ENCODE measurements at places on chromosomes 2 and 18.

- DNase-seq = no peak
These were observed 193.8 kb upstream of the ARL4C start for GRCh38 chr2:234690569-234691213.

DNA sequence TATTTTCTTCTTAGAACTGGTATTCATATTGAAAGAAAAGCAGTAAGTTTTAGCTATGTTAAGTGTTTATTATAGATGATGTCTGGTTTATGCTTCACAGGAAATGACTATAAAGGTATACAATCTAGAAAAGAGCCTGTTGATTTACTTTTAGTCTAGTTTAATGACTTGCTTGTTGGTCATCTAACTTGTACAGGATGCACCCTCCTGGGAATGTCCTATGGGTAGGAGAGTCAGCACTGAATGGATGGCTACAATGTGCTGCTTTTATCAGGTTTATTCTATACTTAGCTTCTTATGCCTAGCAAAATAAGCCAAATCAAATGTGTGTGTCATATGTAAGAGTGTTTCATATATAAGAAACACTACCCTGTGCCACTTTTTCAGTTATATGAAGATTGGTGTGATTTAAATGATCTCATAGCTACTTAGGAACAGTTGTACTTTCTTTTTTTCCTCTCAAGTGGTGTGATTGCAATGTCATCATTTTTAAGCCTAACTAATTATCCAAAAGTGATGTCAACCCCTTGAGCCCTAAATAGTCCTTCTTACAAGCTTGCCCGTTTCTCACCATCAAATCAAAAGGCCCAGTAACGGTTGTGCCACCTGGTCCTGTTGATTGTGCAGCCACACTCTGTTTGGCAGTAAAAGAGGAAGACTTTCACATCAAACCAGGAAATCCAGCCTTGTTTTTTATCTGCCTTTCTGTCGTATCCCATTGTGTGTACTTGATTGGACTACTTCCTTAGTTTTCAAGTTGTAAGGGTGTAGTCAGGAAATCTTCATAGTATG, 176.0 kb downstream of the DIS3L2 start:
- no peak for DNase-seq

DNA sequence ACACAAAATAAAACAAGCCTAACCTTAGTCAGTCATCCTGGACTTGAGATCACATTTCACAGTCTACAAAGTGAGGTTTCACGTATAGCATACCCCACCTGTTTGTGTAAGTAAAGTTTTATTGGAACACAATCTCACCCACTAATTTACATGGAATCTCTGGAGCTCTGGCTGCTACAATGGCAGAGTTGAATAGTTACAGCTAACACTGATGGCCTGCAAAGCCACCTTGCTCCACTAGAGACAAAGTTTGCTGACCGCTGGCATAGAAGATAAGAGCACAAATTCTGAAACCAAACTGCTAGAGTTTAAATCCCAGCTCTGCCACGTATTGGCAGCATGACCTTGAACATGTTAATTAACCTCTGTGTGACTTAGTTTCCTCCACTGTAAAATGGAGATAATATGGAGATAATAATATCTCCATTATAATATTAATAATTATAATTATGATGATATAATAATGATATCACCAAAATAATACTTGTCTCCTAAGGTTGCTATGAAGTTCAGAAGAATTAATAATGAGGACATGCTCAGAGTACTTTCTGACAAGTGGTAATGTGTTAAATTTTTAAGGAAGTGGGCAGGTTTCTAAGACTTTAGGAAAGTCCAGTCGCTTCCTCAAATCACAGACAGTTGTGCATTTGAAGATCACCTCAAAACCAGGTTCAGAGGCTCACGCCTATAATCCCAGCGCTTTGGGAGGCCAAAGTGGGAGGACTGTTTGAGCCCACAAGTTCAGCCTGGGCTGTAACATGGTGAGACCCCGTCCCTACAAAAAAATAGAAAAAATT, 204.6 kb downstream of the SH3RF3 start:
- no peak for DNase-seq

DNA sequence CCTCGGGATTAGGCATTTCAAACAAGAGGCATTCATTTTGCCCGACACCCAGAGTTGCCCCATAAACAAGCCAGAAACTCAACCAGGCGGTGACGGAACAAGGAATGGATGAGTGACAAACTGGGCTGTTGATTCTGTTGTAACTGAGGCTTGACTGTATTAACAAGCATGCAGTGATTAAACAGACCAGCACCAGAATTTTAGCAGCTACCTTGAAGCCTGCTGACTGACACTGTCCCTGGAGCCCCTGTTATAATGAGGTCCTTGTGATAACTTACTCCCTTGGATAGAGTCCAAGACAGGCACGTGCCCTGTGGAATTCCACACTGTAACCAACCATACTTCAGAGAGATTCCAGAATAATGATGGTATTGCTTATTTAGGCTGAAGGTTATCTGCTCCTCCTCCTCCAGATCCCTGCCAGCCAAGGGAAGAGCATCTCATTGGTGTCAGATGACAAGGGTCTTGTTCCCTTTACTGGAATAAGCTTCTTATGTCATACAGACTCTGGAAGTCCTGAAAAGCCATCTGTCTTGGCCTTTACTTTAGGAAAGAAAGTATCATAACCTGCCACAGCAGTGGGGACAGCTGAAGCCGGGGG, 97.1 kb upstream of the RMDN2 start:
- DNase-seq = no peak

DNA sequence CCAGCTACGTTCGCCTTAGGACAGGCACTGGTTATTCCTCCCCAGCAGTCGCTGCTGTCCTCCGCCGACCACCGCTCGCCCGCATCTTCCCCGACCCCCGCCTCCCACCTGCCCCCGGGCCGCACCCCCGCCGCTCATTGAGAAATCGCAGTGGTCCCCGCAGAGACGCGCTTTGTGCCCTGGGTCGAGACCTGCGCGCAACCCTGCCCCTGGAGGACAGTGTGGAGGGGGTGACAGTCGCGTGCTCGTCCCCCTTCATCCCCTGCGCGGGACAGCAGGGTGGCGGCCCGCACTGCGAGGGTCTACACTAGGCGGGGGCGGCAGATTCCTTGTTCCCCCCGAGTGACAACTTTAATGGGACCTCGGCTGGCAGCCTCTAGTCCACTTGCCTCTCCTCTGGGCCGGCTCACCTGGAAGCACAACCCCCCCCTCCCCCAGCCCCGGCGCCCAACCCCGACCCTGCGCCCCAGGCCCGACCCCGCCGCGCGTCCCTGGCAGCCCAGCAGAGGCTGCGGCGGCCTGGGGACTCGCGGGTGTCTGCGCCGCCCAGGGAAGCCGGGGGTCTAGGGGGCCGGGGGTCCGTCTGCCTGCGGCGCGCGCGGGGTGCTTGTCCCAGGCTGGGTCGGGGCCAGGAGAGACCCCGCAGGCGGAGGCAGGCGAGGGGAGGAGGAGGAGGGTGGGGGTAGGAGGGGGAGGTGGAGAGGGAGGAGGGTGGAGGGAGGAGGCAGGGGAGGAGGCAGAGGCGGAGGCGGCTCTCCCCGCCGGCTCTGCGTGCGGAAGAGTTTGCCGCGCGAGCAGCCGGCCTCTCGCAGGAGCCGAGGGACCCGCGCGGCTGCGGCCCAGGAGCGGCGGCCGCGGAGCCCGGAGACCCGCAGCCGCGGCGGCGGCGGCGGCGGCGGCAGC, at the start of gene NPAS2:
TSS of gene NPAS2 (plus strand) at position 770 of the 903 bp plus-strand sequence. CDS start 84,616 bp downstream, outside the sequence.
- DNase-seq = no peak

DNA sequence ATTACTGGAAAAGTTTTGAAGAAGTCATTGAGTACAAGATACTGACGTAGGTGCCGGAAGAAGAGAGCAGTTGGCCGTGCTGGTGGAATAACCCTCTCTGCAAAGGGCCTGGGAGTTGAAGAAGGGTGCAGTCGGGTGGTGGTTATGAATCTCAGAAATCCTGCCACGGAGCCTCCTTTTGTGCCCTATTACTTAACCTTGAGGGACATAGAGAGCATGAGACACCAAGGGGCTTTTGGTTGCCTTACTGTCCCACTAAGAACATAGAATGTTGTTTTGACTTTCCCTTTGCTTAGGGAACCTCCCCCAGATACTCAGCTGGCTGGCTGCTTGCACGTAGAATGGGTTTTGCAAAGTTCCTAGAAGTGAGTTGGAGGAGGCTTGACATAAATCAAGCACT, 1.3 kb upstream of the CD28 start:
- DNase-seq = no peak

GRCh38 chr2:11147263-11147662, 8.0 kb upstream of the SLC66A3 start:
- DNase-seq = no peak

DNA sequence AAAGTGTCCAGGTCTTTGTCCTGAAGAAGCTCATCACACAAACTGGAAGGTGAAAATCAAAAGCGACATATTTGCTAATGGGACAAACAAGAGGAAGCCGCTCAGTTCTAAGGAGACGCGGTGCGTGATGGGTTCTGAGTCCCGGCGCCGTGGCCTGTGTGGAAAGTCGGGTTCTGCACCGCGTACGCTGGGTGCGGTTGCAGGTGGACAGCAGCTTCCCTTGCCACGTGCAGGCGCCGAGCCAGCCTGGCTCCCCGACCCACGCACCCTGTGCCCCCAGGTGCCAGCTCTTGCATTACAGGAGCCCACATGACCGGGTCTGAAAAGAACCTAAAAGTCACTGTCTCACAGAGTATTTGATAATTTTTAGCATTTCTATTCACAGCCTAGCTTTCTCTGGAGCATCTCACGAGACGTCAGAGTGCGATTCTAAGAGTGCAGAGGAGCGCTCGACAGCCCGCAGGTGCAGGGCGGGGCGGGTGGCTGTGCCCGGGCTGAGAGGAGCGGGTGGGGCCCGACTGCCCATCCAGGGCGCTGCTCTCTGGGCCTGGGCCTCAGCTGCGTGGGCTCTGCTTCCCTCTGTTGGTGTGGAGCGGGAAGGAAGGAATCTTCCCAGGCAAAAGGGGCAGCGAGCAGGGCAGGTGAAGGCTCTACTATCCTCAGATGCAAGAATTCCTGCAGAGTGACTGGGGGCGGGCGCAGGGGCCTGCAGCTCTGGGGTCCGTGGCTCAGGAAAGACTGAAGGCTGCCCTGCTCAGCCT, 39.4 kb downstream of the MYT1L start:
- DNase-seq = peak; percentile 5

- DNase-seq = no peak
These were observed 259.9 kb upstream of the THSD7B start for GRCh38 chr2:136505462-136505861.

GRCh38 chr2:12852135-12852534, 135.4 kb downstream of the TRIB2 start:
- DNase-seq = no peak

GRCh38 chr2:232927793-232928550, 57.9 kb downstream of the SNORC start:
- DNase-seq = no peak

GRCh38 chr2:158918452-158918851, 50.0 kb upstream of the TANC1 start:
- DNase-seq = no peak

DNA sequence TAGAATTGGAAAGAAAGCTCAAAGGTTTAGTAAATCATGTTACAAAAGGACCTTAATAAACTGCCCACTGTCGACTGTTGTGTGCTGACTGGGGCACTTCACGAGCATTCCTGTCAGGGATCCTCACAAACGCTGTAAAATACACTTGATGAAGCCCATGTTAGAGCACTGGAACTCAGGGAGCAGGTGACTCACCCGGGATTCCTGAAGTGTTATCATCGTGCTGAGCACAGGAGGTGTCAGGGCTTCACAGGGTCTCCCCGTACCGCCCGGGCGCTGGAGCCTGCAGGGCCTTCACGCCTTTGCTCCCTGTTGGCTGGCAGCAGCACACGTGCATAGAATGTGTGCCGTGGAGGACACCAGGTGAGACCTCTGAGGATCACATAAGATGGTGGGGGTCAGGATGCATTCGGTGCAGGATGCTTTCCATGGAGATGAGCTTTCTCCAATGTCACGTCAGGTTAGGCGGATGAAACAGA, 187.3 kb downstream of the SNTG2 start:
- DNase-seq = no peak
